ENCODE measurements at places on chromosomes 6 and 20. TPM values are rescaled to one million over a fixed set of nuclear protein-coding genes. Genes with fewer than 3 reads are reported as not detected.
A peak's percentile ranks its signal among the peaks of the same experiment; 100 is the strongest.

DNA sequence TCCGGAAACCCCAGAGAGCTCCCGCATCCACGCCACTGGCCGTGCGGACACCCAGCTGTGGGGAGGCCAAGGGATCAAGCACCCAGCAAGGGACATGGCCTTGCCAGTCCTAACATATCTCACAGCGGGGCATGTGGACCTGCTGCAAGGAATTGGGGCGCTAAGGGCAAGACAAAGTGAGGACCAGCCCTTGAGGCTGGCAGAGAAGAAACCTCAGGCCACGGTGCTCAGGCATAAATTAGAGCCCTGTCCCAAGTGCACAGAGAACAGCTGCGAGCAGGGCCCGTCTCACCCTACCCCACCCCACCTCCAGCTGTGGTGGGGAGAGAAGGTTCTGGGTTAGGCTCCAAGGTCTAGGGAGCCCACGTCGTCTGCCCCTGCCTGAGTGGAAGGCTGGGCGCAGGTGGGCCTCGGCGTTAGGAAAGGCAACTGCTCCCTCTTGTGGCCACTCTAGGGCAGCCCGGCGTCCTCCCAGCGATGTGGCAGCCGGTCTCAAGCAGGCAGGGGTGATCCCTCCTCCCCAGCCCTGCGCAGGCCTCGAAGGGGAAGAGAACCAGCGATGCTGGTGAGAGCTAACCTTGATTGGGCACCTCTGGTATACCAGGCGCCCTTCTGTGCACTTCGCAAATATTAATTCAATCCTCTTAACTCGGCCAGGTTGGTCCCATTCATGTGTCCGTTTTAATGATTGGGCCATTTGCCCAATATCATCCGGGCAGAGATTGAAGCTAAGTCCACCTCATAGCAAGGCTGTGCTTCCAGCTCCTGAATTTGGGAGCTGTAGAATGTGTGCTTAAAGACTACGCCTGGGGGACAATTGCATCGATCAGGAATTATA lies 235.8 kb downstream of the NFATC2 start:
- no peaks in the 10 kb centered on the region for H3K36me3 ChIP-seq
- no peak overlapping the region for H3K4me3 ChIP-seq
- peaks cover 6% of the 10 kb centered on the region for H3K27me3 ChIP-seq
- no peaks in the 10 kb centered on the region for H3K4me1 ChIP-seq
- no peak overlapping the region for H3K27ac ChIP-seq

- no peaks in the 10 kb centered on the region for H3K27me3 ChIP-seq
- H3K4me3 ChIP-seq = no peak overlapping the region
- no peak overlapping the region for H3K27ac ChIP-seq
- no peak for DNase-seq
- peaks cover 25% of the 10 kb centered on the region for H3K4me1 ChIP-seq
Measured at GRCh38 chr20:49659056-49659455, 54.6 kb downstream of the B4GALT5 start.

DOK5 gene
- 0.53 TPM for total RNA-seq

GNMT gene
- total RNA-seq = not detected

- no peaks in the 10 kb centered on the region for H3K36me3 ChIP-seq
- H3K27ac ChIP-seq = no peak overlapping the region
- H3K27me3 ChIP-seq = peaks cover 10% of the 10 kb centered on the region
- DNase-seq = no peak
- H3K4me3 ChIP-seq = no peak overlapping the region
- H3K4me1 ChIP-seq = no peaks in the 10 kb centered on the region
Measured at GRCh38 chr6:146803601-146804000, 204.8 kb downstream of the ADGB start.

ARFGEF3 gene
- 0.71 TPM for total RNA-seq

GRCh38 chr20:35698298-35699126 lies 640 bp downstream of the NFS1 start:
- peak overlapping the region; percentile 88 for H3K4me3 ChIP-seq
- H3K27ac ChIP-seq = peak overlapping the region; percentile 78
- H3K4me1 ChIP-seq = peaks cover 47% of the 10 kb centered on the region
- DNase-seq = no peak
- peaks cover 35% of the 10 kb centered on the region for H3K36me3 ChIP-seq
- H3K27me3 ChIP-seq = no peaks in the 10 kb centered on the region

GRCh38 chr6:53192682-53193188 lies 44.1 kb upstream of the GCM1 start:
- H3K36me3 ChIP-seq = no peaks in the 10 kb centered on the region
- DNase-seq = no peak
- H3K27me3 ChIP-seq = no peaks in the 10 kb centered on the region
- peaks cover 9% of the 10 kb centered on the region for H3K4me1 ChIP-seq
- H3K27ac ChIP-seq = no peak overlapping the region
- H3K4me3 ChIP-seq = no peak overlapping the region

DNA sequence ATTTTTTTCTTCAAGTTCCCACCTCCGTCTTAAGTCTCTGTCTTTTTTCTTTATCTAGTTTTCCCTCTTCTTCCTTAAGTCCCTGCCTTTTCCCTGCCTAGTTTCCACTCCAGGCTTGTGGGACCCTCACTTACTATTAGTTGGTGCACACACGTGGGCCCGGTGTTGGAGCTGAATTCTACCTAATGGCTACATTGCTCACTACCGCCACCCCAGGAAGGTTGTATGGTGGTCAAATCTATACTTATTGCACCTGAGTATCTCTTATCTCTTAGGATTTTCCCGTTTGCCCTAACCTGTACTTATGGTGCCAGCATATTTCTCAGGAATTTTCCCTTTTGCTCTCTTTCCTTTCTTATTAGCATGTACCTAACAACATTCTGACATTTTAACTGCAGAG lies 692.8 kb downstream of the EPM2A start:
- H3K4me3 ChIP-seq = no peak overlapping the region
- no peak for DNase-seq
- H3K4me1 ChIP-seq = no peaks in the 10 kb centered on the region
- H3K27me3 ChIP-seq = peaks cover 5% of the 10 kb centered on the region
- no peak overlapping the region for H3K27ac ChIP-seq

- DNase-seq = no peak
- H3K27ac ChIP-seq = no peak overlapping the region
- no peak overlapping the region for H3K4me3 ChIP-seq
- H3K27me3 ChIP-seq = no peaks in the 10 kb centered on the region
- H3K36me3 ChIP-seq = no peaks in the 10 kb centered on the region
- no peaks in the 10 kb centered on the region for H3K4me1 ChIP-seq
Measured at GRCh38 chr20:15482525-15482924, 1090.7 kb downstream of the KIF16B start.

GRCh38 chr6:73515204-73515655 lies 5.6 kb downstream of the EEF1A1 start:
- DNase-seq = peak; percentile 19
- peaks cover 46% of the 10 kb centered on the region for H3K4me1 ChIP-seq
- H3K27ac ChIP-seq = peak overlapping the region; percentile 87
- H3K27me3 ChIP-seq = peaks cover 10% of the 10 kb centered on the region
- H3K4me3 ChIP-seq = peak overlapping the region; percentile 98

- H3K4me3 ChIP-seq = no peak overlapping the region
- peaks cover 43% of the 10 kb centered on the region for H3K4me1 ChIP-seq
- H3K27me3 ChIP-seq = no peaks in the 10 kb centered on the region
- DNase-seq = no peak
- no peak overlapping the region for H3K27ac ChIP-seq
Measured at GRCh38 chr6:37971266-37971665, 151.7 kb downstream of the ZFAND3 start.

DNA sequence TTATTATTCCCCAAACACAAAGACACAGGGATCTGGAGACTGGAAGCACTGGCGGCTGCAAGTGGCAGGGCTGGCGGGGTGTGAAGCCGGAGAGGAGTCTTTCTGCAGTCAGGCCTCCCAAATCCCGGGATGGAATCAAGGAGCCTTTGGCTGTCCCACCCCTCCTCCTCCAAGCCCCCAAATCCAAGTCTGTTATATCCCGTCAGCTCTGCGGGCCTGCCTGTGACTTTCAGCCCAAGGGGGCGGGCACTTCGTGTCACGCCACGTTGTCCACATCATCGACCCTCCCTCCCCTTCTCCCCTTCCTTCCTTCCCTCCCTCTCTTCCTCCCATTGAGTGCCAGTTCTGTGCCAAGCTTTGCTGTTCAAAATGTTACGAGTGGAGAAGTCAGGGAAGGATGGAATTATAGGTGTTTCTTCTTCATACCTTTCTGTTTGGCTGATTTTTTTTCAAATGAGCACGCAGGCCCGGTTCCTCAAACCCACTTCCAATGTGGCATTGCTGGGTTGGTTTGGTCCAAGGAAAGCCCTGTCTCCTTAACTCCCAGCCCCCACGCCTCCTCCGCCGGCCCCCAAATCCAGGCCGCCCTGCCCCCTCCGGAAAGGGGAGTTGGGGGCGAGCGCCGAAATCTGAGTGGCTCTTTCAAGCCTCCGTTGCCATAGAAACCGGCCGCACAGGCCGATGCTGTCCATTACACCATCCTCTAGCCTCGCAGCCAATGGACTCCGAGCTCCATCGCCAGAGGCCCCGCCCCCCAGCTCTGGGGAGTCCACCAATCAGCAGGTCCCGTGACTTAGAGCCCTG lies 12.7 kb downstream of the ZCCHC3 start:
- H3K4me3 ChIP-seq = peak overlapping the region; percentile 62
- no peaks in the 10 kb centered on the region for H3K27me3 ChIP-seq
- H3K27ac ChIP-seq = no peak overlapping the region
- DNase-seq = peak; percentile 89
- H3K36me3 ChIP-seq = no peaks in the 10 kb centered on the region

GRCh38 chr6:7473805-7474719 lies 67.4 kb upstream of the DSP start:
- DNase-seq = no peak
- no peaks in the 10 kb centered on the region for H3K4me1 ChIP-seq
- H3K27me3 ChIP-seq = no peaks in the 10 kb centered on the region
- no peaks in the 10 kb centered on the region for H3K36me3 ChIP-seq

FITM2 gene
- 1.8 TPM for total RNA-seq

CCDC170 gene
- not detected for total RNA-seq

GRCh38 chr6:31203345-31203979 lies 33.0 kb upstream of the POU5F1 start:
- no peaks in the 10 kb centered on the region for H3K27me3 ChIP-seq
- peak overlapping the region; percentile 78 for H3K4me3 ChIP-seq
- H3K27ac ChIP-seq = peak overlapping the region; percentile 94
- DNase-seq = peak; percentile 76

TREM1 gene
- total RNA-seq = 0.27 TPM

BCAS1 gene
- total RNA-seq = 0.17 TPM

DNA sequence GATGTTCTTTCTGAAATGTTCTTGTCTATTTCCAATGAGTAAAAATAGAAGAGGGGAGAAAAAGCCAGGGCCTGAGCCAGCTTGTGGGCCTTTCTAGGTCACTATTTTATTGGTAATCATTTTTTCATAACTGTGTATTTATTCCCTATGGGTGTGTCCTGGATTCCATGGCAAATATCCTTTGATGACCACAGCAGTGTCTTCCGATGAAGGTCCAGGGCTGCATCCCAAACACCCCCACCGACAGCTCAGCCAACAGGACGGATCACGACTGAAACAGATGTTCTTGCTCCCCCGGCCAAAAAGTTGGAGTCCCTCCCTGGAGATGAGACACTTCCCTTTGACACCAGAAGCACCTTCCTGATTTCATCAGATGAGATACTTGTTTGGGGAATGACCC lies 105.4 kb upstream of the PLEKHG1 start:
- no peak overlapping the region for H3K4me3 ChIP-seq
- no peak overlapping the region for H3K27ac ChIP-seq
- H3K36me3 ChIP-seq = no peaks in the 10 kb centered on the region
- H3K4me1 ChIP-seq = peaks cover 25% of the 10 kb centered on the region
- peaks cover 2% of the 10 kb centered on the region for H3K27me3 ChIP-seq
- no peak for DNase-seq

DNA sequence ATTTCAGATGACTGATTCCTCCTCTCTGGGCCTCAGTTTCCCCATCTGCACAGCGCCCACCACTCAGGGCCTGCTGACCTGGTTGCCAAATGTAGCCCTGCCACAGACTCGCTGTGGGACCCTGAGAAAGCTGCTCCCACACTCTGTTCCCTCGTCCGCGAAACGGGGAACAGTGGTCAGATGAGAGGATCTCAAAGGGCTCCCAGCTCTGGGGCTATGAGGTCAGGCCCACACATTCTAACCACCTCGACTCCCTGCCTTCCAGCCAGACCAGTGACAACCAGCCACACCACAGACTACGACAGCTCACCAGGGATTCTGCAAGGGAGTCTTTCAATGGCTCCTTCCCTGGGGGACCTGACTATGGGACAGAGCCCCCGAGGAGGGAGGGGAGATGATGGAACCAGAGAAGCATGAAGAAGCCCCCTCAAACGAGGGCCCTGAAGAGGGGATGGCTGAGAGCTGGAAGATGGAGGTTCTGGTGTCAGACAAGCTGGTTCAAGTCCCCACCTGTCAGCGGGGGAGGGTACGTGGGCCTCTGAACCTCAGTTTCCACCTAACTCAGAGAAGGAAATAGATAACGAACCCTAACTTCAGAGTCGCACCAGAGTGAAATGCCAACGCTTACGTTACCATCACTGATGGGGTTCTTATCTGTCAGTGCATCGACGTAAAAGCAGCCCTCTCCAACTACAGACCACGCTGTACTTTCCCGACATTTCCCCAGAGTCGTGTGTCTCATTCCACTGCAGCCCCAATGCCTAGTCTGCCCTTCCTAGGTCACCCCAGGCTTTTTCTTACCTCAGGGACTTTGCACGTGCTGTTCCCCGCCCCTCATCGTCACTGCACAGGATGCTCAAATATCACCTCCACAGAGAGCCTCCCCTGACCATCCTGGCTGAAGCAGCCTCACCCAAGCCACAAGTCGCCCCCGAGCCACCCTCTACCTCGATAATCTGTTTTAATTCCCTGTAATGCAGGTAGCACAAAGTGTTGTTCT lies 60.5 kb downstream of the PREX1 start:
- no peaks in the 10 kb centered on the region for H3K27me3 ChIP-seq
- peaks cover 86% of the 10 kb centered on the region for H3K4me1 ChIP-seq
- peak overlapping the region; percentile 14 for H3K4me3 ChIP-seq
- DNase-seq = peak; percentile 67
- H3K36me3 ChIP-seq = peaks cover 14% of the 10 kb centered on the region

DNA sequence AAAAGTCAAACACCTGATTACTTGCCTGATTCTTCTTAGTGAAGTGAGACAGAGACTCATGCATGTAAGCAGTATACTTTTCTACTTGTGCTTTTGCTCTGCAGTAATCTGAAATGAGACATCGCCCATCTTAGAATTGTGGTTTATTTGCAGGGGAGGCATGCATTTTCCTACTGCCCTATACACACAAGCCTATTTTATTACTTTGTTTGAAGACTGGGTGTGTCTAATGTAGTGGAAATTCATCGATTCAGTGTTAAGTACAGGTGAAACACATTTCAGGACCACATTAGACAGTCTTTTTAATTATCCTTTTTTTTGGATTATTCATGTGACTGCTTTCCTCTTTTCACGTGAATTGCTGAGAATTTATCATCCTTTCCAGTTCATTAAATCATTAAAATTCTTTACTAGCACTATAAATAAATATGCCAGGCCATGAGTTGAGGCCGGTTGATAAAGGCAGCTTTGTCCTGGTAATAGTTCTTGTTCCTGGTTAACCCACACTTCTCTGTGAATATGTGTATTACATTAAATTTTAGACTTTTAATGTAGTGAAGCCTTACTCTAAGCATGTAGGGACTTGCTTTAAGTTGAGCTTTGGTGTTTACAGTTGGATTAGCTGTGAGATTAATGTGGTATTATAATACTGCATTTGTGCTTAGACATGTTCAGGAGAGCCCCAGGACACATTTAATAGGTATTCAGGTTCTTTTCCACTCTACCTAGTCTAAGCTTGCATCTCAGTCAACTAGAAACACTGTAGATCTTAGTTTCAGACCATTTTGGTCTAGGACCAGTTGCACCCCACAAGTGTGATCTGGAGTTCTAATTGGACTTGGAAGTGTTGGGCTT lies 10.8 kb upstream of the BTBD3 start:
- no peak overlapping the region for H3K27ac ChIP-seq
- no peaks in the 10 kb centered on the region for H3K27me3 ChIP-seq
- no peaks in the 10 kb centered on the region for H3K4me1 ChIP-seq
- no peak overlapping the region for H3K4me3 ChIP-seq

GRCh38 chr6:5639193-5639592 lies 367.5 kb downstream of the NRN1 start:
- no peak overlapping the region for H3K4me3 ChIP-seq
- DNase-seq = no peak
- H3K36me3 ChIP-seq = peaks cover 22% of the 10 kb centered on the region
- H3K27ac ChIP-seq = no peak overlapping the region
- no peaks in the 10 kb centered on the region for H3K27me3 ChIP-seq

All from activated CD4-positive, alpha-beta memory T cell treated with anti-CD3 and anti-CD28 coated beads for 36 hours (primary cell).